ENCODE measurements at places on chromosomes 13 and 19.

- no peak for DNase-seq
Observed at GRCh38 chr13:29956853-29957252, 106.4 kb upstream of the UBL3 start.

DNA sequence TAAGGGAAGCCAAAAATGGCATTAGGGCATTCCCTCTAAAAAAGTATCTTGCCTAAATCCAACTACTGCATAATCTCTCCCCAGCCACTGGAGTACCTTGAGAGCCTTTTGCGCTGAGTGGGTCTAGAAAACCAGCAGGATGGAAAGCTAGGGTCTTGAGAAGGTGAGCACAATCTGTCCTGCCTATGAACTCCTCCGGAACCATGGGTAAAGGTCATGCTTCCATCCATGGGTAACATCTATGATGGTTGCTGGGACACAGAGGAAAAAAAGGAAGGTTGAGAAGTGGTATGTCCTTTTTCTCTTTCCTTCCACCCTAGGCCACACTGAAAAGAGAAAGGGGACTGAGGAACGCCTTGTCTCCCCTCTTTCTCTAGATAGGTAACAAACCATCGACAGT, 52.4 kb downstream of the ZNF676 start:
- no peak for DNase-seq

DNA sequence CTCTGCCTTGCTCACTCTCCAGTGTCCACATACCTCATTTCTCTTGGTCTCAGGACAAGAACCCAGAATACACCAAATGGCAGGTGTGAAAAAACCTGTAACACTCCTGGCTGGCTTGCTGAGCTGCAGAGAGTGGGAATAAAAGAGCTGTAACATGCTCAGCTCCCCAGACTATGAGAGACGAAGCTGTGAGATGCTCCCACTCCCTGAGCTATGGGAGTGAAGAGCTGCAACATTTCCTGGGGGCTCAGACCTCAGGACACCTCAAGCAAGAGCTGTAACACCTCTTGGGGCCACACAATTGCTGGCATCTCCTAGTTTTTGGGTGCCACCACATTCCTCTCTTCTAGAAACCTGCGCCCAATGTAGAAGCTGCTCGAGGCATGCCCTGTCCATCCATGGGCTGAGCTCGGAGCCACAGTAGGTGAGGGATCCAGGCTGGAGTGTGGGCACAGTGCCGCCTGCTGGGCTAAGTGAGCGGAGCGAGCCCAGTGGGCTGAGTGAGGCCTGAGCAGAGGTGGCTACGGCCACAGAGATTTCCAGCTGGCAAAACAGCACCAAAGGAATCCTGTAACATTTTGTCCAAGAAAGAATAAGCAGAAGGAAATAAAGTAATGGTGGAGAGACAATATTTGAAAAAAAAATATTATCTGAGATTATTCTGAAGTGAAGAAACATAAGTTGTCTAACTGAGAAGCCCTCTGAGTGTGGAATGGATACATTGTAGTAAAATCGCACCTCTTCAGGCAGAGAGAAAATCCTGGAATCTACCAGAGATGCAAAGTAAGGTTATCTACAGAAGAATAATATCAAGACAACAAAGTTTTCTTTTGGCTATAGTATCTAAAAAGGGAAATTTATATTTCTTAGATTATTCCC, 186.2 kb upstream of the PCDH9 start:
- no peak for DNase-seq

DNA sequence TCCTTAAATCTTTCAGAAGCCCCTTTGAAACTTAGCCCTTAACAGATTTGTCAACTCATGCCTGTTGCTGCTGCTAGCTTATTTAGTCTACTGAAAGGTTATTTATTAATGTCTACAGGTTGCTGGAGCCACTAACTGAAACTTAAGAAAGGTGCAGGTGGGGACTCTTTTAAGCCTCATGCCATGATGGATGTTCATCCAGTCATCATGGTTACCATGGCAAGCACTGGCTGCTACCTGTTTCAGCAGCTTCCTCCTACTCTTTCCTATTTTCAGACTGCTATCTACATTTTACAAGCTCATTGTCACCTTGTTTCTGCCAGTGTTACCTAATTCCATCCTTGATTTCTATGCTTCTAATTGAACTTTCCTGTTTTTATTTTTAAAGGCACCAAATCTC, 27.1 kb downstream of the DGKH start:
- no peak for DNase-seq

GRCh38 chr13:112074139-112074865, 7.4 kb downstream of the SOX1 start:
- no peak for DNase-seq

GRCh38 chr19:33290082-33290815, 12.1 kb downstream of the CEBPA start:
- no peak for DNase-seq

DNA sequence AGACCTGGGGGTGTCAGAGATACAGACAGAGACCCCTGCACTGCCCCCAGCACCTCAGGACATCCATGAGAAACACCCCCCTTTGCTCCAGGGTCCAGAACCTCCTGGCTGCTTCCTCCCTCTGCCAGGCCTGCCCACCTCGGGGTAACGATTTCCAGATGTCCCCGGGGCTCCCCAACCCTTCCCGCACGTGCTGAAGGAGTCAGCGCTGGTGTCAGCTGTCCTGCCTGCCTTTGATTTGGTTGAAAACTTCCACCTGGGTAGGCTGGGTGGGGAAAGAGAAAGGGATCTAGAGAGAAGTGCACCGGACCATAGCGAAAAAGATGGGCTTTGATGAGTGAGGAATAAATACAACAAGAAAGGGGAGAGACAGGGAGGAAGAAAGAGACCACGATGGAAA, 1.5 kb upstream of the CGB7 start:
- DNase-seq = no peak

- DNase-seq = no peak
Observed at GRCh38 chr13:111409413-111409812, 89.0 kb downstream of the TEX29 start.

GRCh38 chr13:52743569-52743968, 3.9 kb upstream of the CNMD start:
- no peak for DNase-seq

DNA sequence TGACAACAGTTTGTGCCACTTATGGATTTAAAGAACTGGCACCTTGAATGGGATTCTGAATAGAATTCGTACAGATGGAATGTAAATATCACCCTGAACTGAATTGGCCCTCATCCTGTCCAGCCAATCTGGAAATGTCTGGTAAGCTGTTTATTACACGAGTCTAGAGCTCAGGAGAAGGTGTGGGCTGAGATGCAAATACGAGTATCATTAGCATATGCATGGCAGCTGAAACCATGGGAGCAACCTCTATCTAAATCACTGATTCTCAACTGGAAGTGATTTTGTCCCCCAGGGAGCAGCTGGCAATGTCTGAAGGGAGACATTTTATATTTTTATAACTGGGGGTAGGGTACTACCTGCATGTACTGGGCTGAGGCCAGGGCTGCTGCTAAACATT, 15.6 kb upstream of the VWA8 start:
- no peak for DNase-seq

DNA sequence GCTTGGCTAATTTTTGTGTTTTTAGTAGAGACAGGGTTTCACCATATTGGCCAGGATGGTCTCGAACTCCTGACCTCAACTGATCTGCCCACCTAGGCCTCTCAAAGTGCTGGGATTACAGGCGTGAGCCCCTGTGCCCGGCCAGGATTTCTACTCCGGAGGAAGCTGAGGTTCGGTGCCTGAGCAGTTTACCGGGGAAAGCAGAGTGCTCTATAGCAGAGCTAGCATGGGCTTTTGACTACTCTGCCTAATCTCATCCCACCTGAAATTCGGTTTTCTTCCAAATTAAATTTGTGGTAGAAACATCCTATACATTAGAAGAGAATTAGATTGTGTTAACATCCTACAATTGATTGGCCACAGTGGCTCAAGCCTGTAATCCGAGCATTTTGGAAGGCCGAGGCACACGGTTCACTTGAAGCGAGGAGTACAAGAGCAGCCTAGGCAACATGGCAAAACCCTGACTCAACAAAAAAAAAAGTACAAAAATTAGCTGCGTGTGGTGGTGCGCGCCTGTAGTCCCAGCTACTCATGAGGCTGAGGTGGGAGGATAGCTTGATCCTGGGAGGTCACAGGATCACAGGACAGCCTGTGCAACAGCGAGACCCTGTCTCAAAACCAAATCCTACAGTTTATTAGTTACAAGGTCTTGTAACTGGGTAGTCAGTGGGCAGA, 1.6 kb downstream of the RPL13A start:
- no peak for DNase-seq

GRCh38 chr19:7528522-7529245, 6.3 kb downstream of the MCOLN1 start:
- DNase-seq = no peak

GRCh38 chr19:23460656-23461055, 65.4 kb upstream of the ZNF91 start:
- DNase-seq = no peak

- no peak for DNase-seq
Observed at GRCh38 chr13:32659736-32660135, 73.5 kb downstream of the PDS5B start.

DNA sequence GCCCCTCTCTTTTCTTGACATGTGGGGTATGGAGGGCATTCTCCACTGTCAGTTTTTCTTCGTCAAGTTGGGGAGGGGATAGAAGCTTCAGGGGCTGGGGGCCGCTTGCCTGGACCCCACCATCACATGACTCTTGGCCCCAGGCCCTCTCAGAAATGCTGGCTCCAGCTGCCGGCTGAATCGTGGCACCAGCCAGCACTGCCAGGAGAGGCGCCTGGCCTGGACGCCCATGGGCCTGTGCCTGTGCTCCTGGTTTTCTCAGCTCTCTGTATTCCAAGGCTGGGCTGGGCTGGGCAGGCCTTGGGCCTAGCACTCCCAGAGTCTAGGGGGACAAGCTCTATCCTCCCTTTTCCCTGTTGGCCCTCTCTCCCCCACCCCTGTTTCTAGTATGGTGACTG, 38.6 kb downstream of the LYL1 start:
- no peak for DNase-seq
